ENCODE measurements at places on chromosomes 3 and 15. TPM values are rescaled to one million over a fixed set of nuclear protein-coding genes. Genes with fewer than 3 reads are reported as not detected.
A peak's percentile ranks its signal among the peaks of the same experiment; 100 is the strongest.

DNA sequence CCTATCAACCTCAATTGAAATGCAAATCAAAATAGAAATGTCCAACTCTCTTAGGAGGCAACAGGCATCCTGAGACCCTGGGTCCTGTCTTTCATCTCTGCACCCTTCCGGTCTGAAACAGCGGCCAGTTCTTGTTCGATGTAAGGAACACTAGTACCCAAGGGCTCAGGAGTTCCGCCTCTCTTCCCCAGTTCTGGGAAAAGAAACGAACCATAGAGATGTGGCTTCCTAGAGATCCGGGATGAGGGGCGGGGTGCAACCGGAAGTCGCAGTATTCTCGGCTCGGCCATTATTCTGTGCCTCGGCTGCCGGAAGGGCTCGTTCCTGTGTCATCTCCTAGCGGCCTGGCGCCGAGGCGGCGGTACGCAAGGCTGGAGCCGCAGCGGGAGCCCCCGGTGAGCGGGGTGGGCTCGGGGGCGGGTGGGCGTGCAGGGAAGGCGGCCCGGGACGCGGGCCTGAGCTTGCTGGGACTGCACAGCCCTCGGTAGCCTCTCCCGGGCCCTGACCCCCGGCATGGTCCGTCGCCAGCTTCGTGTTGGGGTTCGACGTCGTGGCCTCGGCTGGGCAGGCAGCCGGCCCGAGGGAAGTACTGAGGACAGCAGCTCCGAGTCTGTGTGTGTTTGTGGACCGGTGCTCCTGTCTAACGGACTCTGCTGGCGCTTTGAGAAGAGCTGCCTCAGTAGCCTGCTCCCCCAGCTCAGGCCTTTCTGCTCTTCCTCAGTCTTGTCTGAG, at the start of gene ZNF197:
Gene ZNF197, plus strand, starts transcription at position 288 of the 732 bp plus-strand sequence. CDS start 4,119 bp downstream, outside the sequence.
- no peaks in the 10 kb centered on the region for H3K27me3 ChIP-seq
- peak within 1 kb of the TSS; percentile 65 for H3K4me3 ChIP-seq
- DNase-seq: peak; percentile 74
- H3K36me3 ChIP-seq: no peaks in the 10 kb centered on the region

The LRRC15 gene
- 0.08 TPM for total RNA-seq

DNA sequence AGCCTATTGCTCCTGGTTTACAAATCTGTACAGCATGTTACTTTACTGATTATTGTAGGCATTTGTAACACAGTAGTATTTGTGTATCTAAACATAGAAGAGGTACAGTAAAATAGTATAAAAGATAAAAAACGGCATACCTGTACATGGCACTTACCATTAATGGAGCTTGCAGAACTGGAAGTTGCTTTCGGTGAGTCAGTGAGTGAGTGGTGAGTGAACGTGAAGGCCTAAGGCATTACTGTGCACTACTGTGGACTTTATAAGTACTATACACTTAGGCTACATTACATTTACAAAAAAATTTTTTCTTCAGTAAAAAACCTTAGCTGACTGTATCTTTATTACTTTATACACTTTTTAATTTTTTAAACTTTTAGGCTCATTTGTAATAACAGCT, 90.9 kb downstream of the RAP2B start:
- H3K27me3 ChIP-seq: no peaks in the 10 kb centered on the region
- H3K27ac ChIP-seq: no peak overlapping the region
- no peak overlapping the region for H3K4me3 ChIP-seq
- H3K4me1 ChIP-seq: no peaks in the 10 kb centered on the region
- no peaks in the 10 kb centered on the region for H3K36me3 ChIP-seq
- no peak for DNase-seq

- no peak for DNase-seq
- H3K36me3 ChIP-seq: peaks cover 39% of the 10 kb centered on the region
- no peaks in the 10 kb centered on the region for H3K4me1 ChIP-seq
- H3K27ac ChIP-seq: no peak overlapping the region
- no peak overlapping the region for H3K4me3 ChIP-seq
These were observed 34.0 kb downstream of the YEATS2 start for GRCh38 chr3:183731611-183732010.

The WWTR1 gene
- total RNA-seq: 73.5 TPM

Data from PC-9 (cell line).